ENCODE measurements at places on chromosomes 1 and 21.

GRCh38 chr1:29284286-29284960 lies 48.1 kb downstream of the PTPRU start:
- DNase-seq, result no peak

- no peak for DNase-seq
Measured at GRCh38 chr1:157551694-157552693, at the start of gene FCRL5. Gene FCRL5, minus strand, starts transcription at chr1:157552515. Its CDS starts 153 bp downstream, at chr1:157552362.

DNA sequence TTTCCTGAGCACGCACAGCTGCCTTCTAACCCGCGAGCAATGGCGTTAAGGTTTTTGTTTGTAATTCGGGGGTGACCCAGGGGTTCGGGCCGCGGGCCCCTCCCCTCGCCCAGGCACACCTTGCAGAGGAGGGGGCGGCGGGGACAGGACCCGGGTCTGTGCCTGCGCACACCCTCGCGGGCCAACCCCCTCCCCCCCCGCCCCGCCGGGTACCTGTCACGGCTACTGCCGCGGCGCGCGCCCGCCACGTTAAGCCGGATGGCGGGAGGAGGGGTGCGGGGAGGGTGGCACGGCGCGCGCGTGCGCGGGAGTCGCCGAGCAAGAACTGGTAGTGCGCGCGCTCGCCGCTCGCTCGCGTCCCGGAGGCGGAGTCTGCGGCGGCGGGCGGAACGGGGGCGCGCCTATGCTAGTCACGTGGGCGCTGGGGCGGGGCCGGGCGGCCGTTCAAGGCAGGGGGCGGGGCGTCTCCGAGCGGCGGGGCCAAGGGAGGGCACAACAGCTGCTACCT lies at the start of gene TPTE:
Gene TPTE (plus strand): TSS at position 493 of the 508 bp plus-strand sequence. CDS start 17,141 bp downstream, outside the sequence.
- no peak for DNase-seq

DNA sequence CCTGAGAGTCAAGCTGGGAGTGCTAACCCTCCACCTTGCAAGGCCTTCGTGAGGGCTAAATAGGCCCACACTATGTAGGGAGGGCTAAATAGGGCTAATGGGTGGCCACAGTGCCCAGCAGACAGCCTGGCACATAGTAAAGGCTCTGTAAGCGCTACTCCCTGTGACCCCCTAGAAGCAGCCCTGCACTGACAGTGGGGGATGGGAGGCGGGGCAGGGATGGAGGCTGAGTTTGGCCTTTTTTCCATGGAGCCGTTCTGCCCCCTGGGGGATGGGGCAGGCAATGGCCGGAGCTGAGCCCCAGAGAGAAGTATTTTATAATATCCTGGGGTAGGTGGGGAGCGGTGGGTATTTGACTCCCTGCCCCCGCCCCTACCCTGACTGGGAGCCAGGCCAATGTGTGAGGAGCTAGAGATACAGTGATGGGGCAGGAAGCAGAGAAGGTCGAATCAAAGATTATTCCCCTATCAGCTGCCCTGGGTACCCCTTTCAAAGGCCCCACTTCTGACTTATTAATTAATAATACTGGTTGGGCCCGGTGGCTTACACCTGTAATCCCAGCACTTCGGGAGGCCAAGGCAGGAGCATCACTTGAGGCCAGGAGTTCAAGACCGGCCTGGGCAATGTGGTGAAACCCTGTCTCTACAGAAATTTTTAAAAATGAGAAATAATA lies 42.3 kb downstream of the LACTBL1 start:
- peak; percentile 12 for DNase-seq

DNA sequence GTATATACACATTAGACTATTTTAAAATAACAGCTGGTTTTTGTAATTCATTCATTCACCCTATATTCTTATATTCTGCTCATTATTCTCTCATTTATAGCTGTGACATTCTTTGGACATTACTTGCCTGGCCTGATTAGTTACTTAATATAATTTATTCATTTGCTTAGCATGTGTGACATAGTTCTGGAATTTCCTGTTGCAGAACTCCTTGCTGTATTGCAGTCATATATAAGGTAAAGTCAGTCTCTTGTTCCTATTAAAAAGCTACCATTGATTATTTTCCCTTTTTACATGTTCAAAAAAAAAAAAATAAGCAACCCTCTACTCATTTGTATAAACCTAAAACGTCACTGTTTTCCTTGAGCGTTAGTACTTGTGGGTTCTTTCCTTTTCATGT lies 23.9 kb downstream of the GNAT2 start:
- DNase-seq, result no peak

- no peak for DNase-seq
Measured at GRCh38 chr1:11052839-11053757, 6.1 kb upstream of the MASP2 start.

DNA sequence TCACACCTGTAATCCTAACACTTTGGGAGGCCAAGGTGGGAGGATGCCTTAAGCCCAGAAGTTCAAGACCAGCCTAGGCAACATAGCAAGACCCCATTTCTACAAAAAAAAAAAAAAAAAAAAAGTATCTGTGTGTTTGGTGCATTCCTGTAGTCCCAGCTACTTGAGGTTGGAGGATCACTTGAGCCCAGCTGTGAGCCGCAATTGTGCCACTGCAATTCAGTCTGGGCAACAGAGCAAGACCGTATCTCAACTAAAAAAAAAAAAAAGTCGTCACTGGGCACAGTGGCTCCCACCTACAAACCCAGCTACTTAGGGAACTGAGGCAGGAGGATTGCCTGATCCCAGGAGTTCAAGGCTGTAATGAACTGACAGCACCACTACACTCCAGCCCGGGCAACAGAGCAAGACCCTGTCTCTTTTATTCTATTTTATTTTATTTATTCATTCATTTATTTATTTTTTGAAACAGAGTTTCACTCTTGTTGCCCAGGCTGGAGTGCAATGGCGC lies 8.6 kb upstream of the EIF4G3 start:
- no peak for DNase-seq

Data from HFFc6 (cell line).